Inflammatory macrophage treated with lipopolysaccharide for 1 hour (primary cell): ENCODE measurements at places on chromosomes 2 and 18.

DNA sequence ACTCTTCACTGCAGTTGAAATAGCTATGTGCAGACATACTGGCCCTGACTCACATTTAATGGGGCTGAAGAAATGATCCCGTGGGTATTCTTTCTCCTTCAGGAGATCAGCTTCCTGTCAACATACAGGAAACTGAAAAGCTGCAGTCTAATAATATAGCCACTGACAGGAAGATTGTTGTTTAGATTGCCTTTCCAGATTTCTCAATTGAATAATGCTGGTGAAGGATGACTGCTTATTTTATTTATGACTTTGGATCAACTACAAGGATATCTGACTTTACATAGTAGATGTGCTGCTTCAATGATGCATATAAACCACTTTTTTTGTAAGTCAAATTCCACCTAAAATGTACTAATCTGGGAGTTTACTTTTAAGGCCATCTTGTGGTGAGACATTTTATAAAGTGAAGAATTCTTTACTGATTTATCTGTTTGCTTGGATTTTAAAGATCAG, 93.4 kb upstream of the MAP4K3 start:
- DNase-seq, result peak; percentile 19

DNA sequence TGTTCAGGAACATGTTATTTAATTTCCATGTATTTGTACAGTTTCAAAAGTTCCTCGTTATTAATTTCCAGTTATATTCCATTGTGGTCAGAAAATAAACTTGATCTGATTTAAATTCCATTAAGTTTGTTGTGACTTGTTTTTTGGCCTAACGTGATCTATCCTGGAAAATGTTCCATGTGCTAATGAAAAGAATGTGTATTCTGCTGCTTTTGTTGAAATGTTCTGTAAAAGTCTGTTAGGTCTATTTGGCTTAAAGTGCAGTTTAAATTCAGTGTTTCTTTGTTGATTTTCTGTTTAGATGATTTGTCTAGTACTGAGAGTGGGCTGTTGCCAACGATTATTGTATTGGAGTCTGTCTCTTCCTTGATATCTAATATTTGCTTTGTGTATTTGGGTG, 148.0 kb downstream of the UBR3 start:
- no peak for DNase-seq

GRCh38 chr2:200509235-200509611, 645 bp downstream of the KCTD18 start:
- peak; percentile 8 for DNase-seq

DNA sequence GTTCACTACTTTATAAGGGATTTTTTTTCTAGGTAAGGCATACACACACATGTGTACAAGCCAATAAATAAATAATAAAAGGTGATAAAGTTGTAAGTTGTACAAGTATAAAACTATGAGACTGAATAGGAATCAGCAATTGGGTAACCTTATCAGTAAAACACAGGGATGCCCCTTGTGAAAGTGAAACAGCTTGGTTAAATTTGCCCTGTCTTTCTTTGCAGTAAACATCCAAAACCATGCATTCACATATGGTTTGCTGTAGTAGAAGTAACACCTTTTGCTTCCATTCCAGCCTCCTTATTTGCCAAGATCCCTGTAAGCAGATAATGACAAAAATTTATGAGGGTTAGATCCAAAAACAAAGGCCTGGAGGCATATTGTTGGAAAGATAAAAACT, 44.3 kb upstream of the NEUROD1 start:
- DNase-seq, result no peak

DNA sequence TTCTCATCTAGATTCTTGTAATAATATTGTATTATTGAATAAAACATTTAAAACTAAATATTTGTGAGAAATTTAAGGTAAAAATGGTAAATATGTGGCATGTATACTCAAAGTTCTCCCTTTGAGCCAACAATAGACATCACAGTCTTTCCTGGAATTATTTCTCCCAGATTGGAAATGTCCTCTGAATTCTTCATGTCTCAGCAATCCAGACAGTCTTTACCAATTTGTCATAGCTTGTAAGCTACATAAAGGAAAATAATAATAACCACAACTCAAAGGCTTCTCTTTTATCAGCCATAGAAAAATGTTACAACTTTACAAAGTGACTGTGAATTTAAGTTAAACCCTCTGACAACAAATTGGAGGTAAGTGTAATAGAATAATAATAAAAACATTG, 784.9 kb downstream of the EPHA4 start:
- DNase-seq, result no peak

DNA sequence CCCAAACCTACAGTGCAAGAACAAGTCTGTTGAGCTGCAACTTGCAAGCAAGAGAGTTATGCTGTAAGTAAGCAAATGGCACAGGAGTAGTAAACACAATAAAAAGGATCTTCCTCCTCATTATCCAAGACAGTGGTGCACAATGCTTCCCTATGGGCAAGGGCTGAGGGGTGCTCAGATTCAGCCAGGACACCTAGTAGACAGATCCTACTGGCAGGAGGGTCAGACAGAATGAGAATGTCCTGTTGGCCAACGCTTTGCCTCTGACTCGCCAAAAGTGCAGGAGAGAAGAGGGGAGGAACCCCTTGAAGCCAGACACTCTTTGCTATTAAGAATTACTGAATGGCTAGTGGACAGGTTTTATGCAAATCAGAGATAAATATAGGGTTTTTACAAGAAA, 280.4 kb upstream of the SESTD1 start:
- no peak for DNase-seq
